ENCODE measurements at places on chromosomes 5 and 9.
A peak's percentile ranks its signal among the peaks of the same experiment; 100 is the strongest.

- DNase-seq, result no peak
Observed at GRCh38 chr5:57102905-57103255, 71.0 kb upstream of the GPBP1 start.

- DNase-seq, result no peak
Observed at GRCh38 chr5:149666212-149666852, 63.8 kb upstream of the PPARGC1B start.

- no peak for DNase-seq
Observed at GRCh38 chr5:20166456-20166855, 178.5 kb upstream of the CDH18 start.

GRCh38 chr5:180128671-180129261, 57.2 kb upstream of the RNF130 start:
- peak; percentile 60 for DNase-seq

- DNase-seq, result no peak
Observed at GRCh38 chr5:133455676-133456075, 156.7 kb downstream of the FSTL4 start.

- no peak for DNase-seq
Observed at GRCh38 chr5:54917323-54917722, 68.1 kb downstream of the ESM1 start.

GRCh38 chr9:76886318-76886717, 19.6 kb downstream of the PRUNE2 start:
- no peak for DNase-seq

DNA sequence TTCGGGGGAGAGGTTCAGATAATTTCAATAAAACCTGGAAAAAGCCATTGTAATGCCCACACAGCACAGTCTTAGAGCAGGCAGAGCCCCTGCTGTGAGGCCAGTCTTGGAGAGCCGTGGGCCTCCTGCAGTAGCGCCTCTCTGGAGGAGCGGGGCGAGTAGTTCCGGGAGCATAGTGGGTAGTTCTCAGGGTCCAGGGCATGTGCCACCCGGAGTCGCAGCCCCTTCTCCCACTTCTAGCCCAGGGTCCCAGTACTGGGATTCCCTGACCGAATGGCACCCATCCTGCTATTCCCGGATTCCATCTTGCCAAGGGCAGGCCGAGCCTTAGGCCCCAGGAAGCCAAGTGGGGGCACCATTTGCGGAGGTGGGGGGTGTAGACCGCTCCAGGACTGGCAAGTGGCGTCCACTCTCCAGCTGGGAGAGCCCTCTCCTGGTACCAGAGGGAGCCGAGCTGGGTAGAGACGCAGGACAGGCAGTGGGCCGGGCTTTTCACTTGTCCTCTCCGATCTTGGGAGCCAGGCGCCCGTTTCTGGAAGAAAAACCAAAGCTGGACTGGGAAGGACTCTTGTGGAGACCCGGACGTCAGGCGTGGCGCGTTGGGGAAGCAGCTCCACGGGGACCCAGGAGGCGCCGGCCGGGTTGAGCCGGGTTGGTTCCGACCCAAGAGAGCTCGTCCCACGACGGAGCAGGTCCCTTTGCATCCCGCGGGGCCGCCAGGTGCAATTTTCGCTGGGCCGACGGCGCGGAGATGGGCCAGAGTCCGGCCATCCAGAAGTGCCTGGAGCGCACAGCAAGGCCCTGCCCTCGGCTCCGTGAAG, 12.1 kb downstream of the PROP1 start:
- no peak for DNase-seq

GRCh38 chr9:112044881-112045280, 130.2 kb downstream of the SUSD1 start:
- no peak for DNase-seq

DNA sequence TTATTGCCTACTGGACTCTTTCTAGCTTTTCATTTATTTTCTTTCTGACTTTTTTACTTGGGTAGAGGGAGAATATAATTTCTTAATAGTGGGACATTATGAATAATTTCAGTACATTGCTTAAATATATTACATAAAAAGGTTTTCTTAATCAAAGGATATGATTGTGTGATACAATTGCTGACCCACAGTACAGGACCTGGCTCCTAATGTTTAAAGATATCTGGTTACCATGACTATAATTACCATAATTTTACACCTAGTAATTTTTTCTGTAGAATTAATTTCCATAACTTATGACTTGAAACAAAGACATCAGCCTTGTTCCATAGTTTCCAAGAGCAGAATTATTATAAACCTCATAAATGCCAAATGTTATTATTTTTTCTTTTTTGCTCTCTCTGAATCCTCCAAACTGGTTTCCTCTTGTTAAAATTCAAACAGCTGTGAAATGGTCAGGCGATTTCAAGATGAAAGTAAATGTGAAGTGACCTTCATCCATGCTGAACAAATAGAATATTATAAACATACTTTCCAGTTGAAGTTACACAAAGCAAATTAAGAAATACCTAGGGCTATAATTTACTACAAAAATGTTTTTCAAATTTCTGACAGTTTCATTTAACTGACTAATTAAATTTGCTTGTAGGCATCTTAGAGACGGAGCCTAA, 301.2 kb upstream of the TYRP1 start:
- DNase-seq, result no peak

DNA sequence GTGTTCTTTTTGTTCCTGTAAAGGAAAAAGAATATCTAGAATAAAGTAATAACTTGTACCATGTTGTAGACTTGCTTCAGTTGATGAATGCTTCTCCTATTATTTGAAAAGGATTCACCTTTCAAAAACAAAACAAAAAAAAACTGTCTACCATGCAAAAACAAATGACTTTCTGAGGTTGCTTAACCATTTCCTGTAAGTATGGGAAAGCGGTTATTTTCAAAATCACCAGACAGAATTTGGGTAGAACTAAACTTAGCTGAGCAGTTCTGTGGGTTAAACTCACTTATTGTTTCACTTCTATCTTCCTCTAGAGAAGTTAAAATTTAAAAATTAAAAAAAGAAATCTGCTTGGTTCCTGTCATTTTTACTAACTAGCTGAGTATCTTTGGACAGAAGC, 25.2 kb downstream of the LNPEP start:
- no peak for DNase-seq

- no peak for DNase-seq
Observed at GRCh38 chr5:35771300-35771699, 85.4 kb upstream of the IL7R start.

DNA sequence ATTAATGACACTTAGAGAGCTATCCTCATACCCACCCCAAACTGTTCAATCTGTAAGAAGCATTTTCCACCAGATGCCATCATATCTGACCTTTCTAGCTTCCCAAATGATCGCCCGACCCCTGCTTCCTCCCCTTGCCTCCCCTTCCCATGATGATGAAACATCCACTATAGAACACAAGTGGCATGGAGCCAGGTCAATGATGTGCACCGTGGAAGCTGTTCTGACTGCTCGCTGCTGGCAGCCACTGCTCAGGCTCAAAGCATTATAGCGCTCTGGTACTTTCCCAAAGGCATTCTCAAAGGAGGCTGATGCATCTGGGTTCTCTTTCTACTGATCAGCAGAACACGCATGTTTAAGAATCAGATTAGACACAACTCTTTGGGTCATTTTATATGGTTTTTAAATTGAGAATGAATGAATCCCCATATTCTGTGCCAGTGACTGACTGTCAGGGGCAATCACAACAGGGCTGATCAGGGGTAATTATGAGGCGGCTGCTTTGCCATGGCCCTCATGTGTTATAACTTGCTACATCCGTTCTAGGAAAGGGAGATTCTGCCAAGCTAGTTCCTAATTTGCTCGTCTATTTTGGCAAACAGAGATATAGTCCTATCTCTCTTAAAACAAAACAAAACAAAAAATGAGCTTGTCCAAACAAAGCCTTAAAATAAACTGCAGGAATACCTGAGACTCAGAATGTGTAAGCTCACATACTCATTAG, 343.7 kb downstream of the ENC1 start:
- no peak for DNase-seq

GRCh38 chr5:178069909-178070308, 43.4 kb upstream of the N4BP3 start:
- no peak for DNase-seq

DNA sequence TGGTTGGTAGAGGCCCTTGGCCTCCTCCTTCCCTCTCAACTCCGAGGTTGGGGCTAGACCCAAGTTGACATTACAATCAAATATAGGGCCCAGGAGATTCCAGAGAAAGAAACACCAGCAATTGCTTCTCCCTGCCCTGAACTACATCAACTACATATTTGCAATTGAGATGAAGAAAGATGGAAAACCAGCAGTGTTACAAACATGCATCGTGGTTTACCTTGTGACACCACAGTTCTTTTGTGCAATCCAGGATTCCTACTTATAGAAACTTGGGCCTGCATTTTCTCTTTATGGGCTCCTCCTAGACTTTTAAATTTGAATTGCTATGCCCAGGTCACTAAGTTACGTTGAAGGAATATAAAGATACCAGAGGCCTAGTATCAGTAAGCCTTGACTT, 126.7 kb downstream of the DCP2 start:
- no peak for DNase-seq

DNA sequence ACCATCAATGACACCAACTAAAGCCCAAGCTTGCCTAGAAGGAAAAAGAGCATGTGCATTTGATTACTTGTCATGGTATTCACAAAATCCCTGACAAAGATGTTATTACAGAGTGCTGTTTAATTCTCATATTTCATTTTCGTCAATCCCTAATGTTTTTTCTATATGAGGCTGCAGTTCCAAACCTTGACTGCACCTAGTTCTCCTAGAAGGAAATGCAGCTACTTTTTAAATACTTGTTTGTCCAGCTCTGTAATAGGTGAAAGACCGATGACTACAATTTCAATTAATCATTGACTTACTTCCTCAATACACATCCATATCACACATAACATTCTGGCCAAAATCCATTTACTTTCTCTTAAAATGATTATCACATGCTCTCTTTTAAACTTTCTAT, 28.1 kb downstream of the CEMIP2 start:
- DNase-seq, result no peak

GRCh38 chr9:85884256-85884655, 56.7 kb upstream of the NAA35 start:
- no peak for DNase-seq

DNA sequence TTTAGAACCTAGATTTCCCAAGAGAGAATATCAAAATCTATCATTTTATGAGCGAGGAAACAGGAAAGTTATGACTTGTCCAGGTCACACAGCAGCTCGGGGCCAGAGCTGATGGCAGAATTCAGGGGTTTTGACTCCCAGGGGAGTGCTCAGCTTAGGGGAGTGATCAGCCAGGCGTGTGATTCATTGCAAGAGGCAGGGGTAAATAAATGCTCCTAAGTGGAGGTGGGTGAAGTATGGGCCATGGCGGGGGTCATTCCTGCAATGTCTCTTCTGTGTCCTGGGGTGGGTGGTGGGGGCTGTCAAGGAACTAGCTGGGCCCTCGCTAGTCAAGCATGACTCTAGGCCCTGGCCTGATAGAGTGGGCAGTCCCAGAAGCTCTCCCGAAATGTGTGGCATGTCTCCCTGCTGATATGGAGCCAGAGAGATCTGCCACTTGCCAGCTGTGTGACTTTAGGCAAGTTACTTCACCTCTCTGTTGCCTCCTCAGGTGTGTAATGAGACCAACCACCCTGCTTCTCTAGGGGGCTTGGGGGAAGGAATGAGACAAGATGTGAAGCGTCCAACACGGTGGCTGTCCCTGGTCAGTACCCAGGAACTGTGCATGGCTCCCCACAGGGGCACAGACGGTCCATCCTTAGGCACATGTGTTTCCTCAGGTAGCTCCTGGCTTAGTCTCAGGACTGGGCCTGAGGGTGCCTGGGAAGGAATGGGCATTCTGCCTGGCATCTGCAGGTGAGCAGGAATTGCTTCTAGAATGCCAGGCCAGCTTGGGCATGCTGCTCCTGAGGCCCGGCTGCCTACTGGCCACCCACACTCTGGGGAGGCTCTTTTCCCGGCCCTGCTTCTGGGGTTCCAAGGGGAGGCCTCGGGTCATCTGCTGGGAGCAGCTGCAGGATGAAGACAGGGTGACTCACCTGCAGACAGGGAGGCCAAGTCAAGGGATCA, 36.5 kb upstream of the SH3PXD2B start:
- peak; percentile 91 for DNase-seq

All from vagina (tissue), 2 donors.